ENCODE measurements at places on chromosomes 12 and 14. TPM values are rescaled to one million over a fixed set of nuclear protein-coding genes. Genes with fewer than 3 reads are reported as not detected.
A peak's percentile ranks its signal among the peaks of the same experiment; 100 is the strongest.

DNA sequence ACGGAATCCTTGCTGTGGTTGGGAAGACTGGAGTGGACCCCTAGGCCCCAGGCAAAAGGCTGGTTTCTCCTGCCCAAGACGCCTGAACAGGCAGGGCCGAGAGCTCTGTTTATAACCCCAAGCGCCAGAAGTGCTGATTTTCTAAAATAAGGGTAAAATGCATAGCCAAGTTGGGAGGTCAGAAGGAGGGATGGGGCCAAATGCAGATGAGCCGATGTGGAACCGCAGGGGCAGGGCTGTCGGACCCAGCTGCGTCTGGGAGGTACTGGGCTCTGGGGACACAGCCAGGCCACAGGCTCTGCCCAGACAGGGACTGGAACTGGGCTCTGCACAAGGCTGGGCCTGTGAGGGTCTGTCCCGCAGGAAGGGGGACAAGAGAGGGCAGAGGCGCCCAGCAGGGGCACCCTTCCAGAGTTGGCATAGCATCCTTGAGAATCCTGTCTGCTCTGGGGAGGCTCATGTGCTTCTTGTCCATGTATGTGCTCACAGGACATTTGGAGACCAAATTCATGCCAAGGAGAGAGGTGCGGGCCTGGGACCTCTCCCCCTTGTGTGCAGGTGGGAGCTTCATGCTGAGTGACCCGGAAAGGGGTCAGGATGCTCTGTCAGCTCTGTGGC is 49.1 kb downstream of the JAG2 start:
- H3K36me3 ChIP-seq: peaks cover 2% of the 10 kb centered on the region
- H3K4me3 ChIP-seq: no peak overlapping the region
- no peak for DNase-seq
- no peaks in the 10 kb centered on the region for H3K4me1 ChIP-seq

The TSPAN19 gene
- total RNA-seq: not detected

The CDCA4 gene
- total RNA-seq: 11.7 TPM

GRCh38 chr14:58593977-58594376 is 43.8 kb upstream of the DACT1 start:
- no peak overlapping the region for H3K4me3 ChIP-seq
- no peak overlapping the region for H3K27ac ChIP-seq
- no peak for DNase-seq
- H3K36me3 ChIP-seq: no peaks in the 10 kb centered on the region
- peaks cover 7% of the 10 kb centered on the region for H3K27me3 ChIP-seq
- H3K4me1 ChIP-seq: no peaks in the 10 kb centered on the region

- no peak overlapping the region for H3K27ac ChIP-seq
- H3K4me1 ChIP-seq: no peaks in the 10 kb centered on the region
- no peak overlapping the region for H3K4me3 ChIP-seq
- H3K36me3 ChIP-seq: no peaks in the 10 kb centered on the region
- no peaks in the 10 kb centered on the region for H3K27me3 ChIP-seq
- DNase-seq: no peak
Measured at GRCh38 chr14:37087520-37087919, 84.9 kb downstream of the SLC25A21 start.

The BRAP gene
- 24.1 TPM for total RNA-seq

The KRT7 gene
- 0.81 TPM for total RNA-seq

- H3K27me3 ChIP-seq: no peaks in the 10 kb centered on the region
- H3K36me3 ChIP-seq: peaks cover 2% of the 10 kb centered on the region
- no peak overlapping the region for H3K27ac ChIP-seq
Measured at GRCh38 chr14:101122237-101123141, 219.0 kb upstream of the RTL1 start.

The HOXC9 gene
- not detected for total RNA-seq

DNA sequence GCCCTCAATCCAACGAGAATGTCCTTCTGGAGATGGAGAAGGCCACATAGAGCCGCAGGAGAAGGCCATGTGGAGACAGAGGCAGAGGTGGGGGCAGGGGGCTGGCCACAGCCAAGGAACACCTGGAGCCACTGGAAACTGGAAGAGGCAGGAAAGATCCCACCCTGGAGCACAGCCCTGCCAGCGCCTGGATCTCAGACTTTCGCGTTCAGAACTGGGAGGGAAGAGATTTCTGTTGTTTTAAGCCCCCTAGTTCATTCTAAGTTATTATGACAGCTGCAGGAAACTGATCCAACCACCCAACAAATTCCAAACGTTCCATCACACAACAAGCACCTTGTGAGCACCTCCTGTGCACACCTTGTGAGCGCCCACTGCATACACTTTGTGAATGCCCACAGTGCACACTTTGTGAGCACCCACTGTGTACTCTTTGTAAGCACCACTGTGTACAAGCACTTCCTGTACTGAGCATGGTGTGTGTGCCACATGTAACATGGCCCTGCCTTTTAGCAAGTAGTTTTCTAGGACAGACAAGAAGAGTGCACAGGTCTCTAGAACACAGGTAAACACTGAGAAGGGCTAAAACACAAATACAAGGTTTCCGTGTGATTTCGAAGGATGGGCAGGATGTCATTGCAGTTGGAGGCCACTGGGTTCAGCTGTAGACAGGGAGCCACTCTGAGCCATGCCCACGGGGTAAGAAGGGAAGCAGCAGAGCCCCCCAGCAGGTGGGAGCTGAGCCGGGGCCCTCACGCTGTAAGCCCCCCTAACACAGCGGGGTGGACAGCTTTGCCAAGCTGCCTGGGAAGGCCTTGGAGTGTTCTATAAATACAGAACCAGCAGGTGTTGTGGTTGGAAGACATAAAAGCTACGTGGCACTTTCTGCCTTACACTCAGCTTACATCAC is 15.4 kb downstream of the RIMBP2 start:
- H3K36me3 ChIP-seq: no peaks in the 10 kb centered on the region
- no peak overlapping the region for H3K27ac ChIP-seq

DNA sequence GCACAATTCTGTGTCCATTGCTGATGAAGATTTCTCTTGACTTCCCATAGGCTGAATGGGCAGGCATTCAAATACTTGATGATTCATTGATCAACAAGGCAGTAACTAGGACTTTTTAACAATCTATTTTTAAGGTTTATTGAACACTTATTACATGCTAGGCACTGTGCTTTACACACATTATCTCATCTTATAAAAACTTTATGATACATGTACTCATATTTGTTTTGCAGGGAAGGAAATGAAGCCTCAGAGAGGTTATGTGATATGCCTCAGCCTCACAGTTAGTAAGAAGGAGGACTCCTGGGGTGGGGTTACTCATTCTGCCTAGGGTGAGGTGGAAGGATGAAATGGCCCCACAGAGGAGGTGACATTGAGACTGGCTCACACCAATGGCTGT is 12.9 kb upstream of the EMP1 start:
- no peak overlapping the region for H3K4me3 ChIP-seq
- peaks cover 11% of the 10 kb centered on the region for H3K4me1 ChIP-seq
- H3K27me3 ChIP-seq: peaks cover 19% of the 10 kb centered on the region

GRCh38 chr14:102848830-102849525 is 71.7 kb downstream of the TRAF3 start:
- H3K4me1 ChIP-seq: peaks cover 22% of the 10 kb centered on the region
- DNase-seq: no peak
- peak overlapping the region; percentile 76 for H3K27ac ChIP-seq
- no peak overlapping the region for H3K4me3 ChIP-seq

- no peaks in the 10 kb centered on the region for H3K4me1 ChIP-seq
- H3K4me3 ChIP-seq: no peak overlapping the region
- H3K36me3 ChIP-seq: no peaks in the 10 kb centered on the region
- H3K27ac ChIP-seq: no peak overlapping the region
- no peak for DNase-seq
- no peaks in the 10 kb centered on the region for H3K27me3 ChIP-seq
Measured at GRCh38 chr12:40569626-40570179, 122.5 kb upstream of the CNTN1 start.

- H3K4me1 ChIP-seq: no peaks in the 10 kb centered on the region
- peaks cover 41% of the 10 kb centered on the region for H3K27me3 ChIP-seq
- no peak for DNase-seq
- H3K27ac ChIP-seq: no peak overlapping the region
- no peak overlapping the region for H3K4me3 ChIP-seq
Measured at GRCh38 chr14:61226015-61226654, 55.0 kb downstream of the TMEM30B start.

DNA sequence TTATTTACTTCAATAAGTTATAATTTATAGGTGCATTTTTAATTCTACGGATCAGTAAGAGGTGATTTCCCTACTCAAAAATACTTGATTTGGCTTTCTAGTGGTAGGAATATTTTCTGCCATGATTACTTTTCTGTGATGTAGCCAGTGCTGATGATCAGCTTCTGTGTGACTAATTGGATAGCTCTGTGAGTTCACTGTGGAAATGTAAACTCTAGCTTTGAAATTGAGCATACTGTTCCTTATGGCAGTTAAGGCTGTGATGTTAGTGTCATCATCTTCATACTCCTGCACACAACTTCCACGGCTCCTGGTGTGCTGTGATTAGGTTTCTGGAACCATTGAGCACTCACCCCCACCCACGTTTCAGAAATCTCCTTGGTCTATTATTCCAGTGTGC is 48.2 kb downstream of the PLEKHA5 start:
- no peak for DNase-seq
- H3K36me3 ChIP-seq: no peaks in the 10 kb centered on the region
- no peaks in the 10 kb centered on the region for H3K4me1 ChIP-seq
- H3K27me3 ChIP-seq: no peaks in the 10 kb centered on the region
- H3K4me3 ChIP-seq: no peak overlapping the region
- no peak overlapping the region for H3K27ac ChIP-seq

- peaks cover 3% of the 10 kb centered on the region for H3K36me3 ChIP-seq
- H3K4me1 ChIP-seq: peaks cover 24% of the 10 kb centered on the region
- H3K27ac ChIP-seq: no peak overlapping the region
- H3K4me3 ChIP-seq: no peak overlapping the region
Measured at GRCh38 chr14:104749111-104749649, 3.8 kb upstream of the SIVA1 start.

- H3K4me3 ChIP-seq: no peak overlapping the region
- H3K27me3 ChIP-seq: no peaks in the 10 kb centered on the region
Measured at GRCh38 chr12:122348505-122348904, 74.0 kb downstream of the CLIP1 start.

DNA sequence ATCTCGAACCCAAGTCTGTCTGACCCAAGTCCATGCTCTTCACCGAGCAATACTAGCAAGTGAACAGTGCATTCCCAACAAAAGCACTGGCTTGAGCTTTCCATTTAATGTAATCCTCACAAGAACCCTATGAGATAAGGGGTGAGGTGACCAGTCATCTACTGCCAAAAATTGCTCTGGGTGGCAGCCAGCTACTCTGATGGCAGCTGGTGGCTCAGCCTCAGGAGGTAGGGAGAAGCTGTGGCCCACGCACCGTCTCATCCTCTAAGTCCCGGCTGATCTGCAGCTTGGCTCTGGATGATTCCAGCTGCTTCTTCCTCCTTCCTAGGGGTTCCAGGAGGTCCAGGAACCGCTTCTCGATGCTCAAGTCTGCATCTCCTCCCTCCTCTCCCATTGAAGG is 75.2 kb downstream of the PLEKHG3 start:
- no peak overlapping the region for H3K4me3 ChIP-seq
- no peaks in the 10 kb centered on the region for H3K36me3 ChIP-seq
- H3K4me1 ChIP-seq: no peaks in the 10 kb centered on the region
- no peak for DNase-seq
- no peak overlapping the region for H3K27ac ChIP-seq
- H3K27me3 ChIP-seq: peaks cover 2% of the 10 kb centered on the region

DNA sequence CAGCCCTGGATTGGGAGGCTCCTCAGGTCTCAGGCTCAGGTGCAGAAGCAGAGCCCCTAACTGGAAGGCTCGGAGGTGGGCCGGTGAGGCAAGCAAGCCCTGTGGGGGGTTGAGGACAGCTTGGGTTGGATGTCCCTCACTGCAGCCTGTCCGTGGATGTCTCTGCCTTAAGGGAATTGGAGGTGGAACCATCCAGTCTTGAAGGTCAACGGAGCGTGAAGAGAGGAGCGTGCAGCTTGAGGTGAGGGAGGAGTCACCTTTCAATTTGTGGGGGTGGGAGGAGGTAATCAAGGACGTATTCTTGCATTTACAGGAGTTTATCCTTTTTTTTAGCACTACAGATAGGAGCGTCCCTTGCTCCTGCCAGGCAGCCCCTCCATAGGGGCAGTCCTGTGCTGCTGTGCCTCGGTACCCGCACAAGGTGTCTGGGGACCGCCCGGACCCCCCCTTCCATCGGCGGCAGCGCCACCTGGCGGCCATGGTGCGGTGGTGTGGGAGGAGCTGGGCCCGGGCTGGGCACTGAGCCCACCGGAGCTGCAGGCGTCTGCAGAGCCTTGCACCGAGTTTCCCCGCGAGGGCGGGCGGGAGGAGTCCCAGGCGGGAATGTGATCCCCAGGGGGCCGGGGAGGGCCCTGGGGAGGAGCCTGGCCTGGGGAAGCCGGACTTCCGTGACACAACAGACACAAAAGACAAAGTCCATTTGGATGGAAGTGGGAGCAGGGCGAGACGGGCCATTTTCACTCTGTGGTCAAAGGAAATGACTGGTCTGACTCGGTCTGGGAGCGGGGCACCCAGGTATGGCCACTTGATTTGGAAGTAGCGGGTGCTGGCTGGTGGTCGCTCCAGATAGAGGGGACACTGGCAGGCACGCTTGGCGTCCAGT is 864 bp downstream of the DNAJC22 start:
- no peak overlapping the region for H3K27ac ChIP-seq
- peak; percentile 78 for DNase-seq
- peaks cover 46% of the 10 kb centered on the region for H3K4me1 ChIP-seq
- peak overlapping the region; percentile 79 for H3K4me3 ChIP-seq

GRCh38 chr12:86683568-86684304 is 427.5 kb upstream of the MGAT4C start:
- no peak overlapping the region for H3K4me3 ChIP-seq
- no peaks in the 10 kb centered on the region for H3K4me1 ChIP-seq
- H3K27me3 ChIP-seq: no peaks in the 10 kb centered on the region
- no peak overlapping the region for H3K27ac ChIP-seq
- H3K36me3 ChIP-seq: no peaks in the 10 kb centered on the region

GRCh38 chr14:22803687-22803974 is 11.6 kb downstream of the SLC7A7 start:
- no peaks in the 10 kb centered on the region for H3K27me3 ChIP-seq
- no peak for DNase-seq
- peak overlapping the region; percentile 74 for H3K4me3 ChIP-seq

DNA sequence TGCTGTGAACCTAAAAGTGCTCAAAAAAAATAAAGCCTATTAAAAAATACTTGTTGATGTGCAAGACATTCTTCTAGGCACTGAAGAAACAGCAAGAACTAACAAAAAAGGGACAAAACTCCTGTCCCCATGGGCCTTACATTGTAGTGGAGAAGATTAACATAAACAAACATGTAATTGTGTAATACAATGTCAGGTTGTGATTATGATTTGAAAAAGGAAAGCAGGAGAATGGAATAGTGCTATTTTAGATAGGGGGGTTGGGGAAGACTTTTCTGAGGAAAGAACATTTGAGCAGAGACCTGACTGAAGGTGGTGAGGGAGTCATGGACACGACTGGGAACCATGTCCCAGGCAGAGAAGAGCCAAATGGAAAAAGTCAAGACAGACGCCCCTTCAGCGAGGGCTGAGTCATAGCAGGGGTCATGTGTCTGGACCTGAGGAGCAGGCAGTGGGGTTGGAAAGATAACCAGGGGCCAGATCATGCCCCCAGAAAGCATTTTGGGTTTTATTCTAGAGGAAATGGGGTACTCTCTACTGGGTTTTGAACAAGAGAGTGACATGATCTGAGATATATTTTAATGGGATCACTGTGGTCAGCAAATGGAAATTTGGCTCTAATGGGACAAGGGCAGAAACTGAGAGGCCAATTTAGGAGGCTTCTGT is 19.4 kb upstream of the IFNG start:
- H3K27me3 ChIP-seq: no peaks in the 10 kb centered on the region
- H3K36me3 ChIP-seq: no peaks in the 10 kb centered on the region
- no peak overlapping the region for H3K4me3 ChIP-seq
- H3K27ac ChIP-seq: no peak overlapping the region
- no peak for DNase-seq
